ENCODE measurements at places on chromosomes 12 and 14.
A peak's percentile ranks its signal among the peaks of the same experiment; 100 is the strongest.

GRCh38 chr14:39991041-39991440, 558.8 kb upstream of the FBXO33 start:
- no peak for DNase-seq

DNA sequence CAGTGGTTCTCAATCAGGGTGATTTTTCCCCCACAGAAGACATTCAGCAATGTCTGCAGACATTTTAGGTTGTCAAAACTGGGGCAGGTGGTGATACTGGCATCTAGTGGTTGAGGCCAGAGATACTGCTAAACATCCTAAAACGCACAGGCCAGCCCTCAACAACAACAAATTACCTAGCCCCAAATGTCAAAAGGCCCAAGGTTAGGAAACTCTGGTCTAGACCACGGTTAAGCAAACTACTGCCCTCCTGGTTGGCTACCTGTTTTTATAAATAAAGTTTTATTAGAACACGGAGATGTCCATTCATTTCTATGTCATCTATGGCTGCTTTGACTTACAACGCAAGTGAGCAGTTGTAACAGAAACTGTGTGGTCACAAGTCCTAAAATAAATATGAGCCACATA, 186.7 kb downstream of the EFCAB11 start:
- peak; percentile 35 for DNase-seq

DNA sequence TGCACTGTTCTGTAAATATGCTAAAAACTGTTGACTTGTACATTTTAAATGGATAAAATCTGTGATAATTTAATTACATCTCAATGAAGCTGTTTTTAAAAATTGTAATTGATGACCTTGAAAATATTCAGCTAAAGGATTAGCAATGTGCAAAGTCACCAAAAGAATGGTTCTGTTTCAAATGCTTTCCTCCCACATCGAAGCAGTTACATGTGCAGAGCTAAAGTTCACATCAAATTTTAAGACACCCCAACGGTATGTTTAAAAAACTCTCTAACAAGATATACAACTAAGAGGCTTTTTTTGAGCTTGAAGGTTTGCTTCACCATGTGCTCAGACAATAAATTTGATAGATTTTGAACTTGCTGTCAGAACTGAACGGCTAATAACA, 114.6 kb upstream of the KRAS start:
- DNase-seq = no peak

- no peak for DNase-seq
These were observed 2.2 kb downstream of the RIN3 start for GRCh38 chr14:92515546-92516343.

- no peak for DNase-seq
These were observed 59.3 kb upstream of the FKBP4 start for GRCh38 chr12:2735432-2735831.

DNA sequence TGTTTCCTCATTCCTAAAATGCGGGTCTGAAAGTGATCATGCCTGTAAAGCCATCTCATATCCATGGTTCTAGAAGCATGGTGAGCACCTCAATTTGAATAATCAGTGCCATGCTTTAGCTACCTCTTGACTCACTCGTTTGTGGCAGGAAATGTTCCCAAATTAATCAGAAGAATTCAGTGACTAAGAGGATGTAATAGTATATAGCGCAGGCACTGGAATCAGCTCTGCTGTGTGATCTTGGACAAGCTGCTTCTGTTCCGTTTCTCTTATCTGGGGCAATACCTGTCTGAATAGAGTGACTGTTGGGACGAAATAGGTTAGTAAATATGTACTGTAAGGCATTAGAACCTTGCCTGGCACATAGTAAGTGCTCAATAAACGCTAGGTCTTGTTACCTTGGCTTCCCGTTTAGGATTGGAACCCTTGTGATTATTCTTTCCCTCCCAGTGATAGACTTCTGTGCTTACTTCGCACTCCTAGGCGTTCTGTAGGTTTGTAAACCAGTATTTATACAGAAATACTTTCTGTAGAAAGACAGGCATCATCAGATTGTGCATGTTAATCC, 820 bp upstream of the SMAGP start:
- DNase-seq = no peak

GRCh38 chr14:33432407-33433023, 493.8 kb downstream of the NPAS3 start:
- no peak for DNase-seq

Measured in stimulated activated CD8-positive, alpha-beta memory T cell treated with anti-CD3 and anti-CD28 coated beads, Interleukin-7, amount 100 ng/mL, for 48 hours (primary cell).